Stimulated activated naive CD8-positive, alpha-beta T cell treated with anti-CD3 and anti-CD28 coated beads, Interleukin-15, amount 100 ng/mL, for 72 hours (primary cell): ENCODE measurements at places on chromosomes 1 and 21.
A peak's percentile ranks its signal among the peaks of the same experiment; 100 is the strongest.

DNA sequence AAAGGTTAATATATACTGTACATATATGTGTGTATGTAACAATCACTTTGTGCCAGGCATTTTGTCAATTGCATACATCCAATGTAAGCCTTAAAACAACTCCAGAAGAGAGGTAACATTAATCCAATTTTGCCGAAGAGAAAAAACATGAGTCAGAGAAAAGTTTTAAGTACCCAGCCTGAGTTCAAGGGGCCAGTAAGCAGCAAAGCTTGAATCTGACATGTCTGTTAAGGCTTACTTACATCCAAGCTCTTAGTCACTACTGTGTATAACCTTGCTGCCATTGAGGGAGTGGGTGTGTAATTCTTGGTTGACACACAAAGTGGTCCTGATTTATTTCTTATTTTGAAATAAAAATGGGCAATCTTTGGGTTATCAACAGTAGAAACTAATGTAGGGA, 360.4 kb upstream of the LYPLAL1 start:
- no peak for DNase-seq

- DNase-seq, result no peak
Observed at GRCh38 chr1:32898958-32899357, 2.2 kb downstream of the TMEM54 start.

GRCh38 chr1:92298213-92298572, 594 bp downstream of the GLMN start:
- DNase-seq, result no peak

GRCh38 chr1:168834225-168834872, 105.3 kb upstream of the DPT start:
- DNase-seq, result no peak

GRCh38 chr21:31554511-31555022, 104.9 kb upstream of the SOD1 start:
- peak; percentile 51 for DNase-seq

DNA sequence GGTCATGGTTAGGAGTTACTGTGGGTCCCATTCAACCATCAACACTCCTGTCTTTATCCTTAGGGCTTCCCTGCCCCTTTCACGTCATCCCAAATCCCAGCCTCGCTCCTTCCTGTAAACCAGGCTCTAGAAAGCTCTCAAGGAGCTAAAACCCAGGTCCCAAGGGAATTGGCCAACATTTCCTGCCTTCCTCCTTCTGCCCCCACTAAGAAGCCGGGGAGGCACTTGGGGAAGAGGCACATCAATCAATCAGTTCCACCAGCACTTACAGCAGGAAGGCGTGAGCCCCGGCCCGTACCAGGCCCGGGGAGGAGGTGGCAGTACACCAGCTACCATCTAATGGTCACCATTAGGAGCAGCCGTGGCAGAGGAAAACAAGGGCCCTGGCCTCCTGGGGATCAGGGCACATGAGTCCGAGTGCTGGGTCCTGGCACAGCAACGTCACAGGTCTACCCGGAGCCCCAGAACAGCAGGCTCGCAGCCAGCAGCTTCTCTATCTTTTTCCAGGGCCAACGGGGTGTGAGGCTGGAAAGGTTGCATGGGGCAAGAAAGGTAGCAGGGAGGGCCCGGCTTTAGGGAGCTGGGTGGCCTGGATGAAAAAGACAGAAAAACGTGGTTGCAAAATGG, 108.6 kb downstream of the CASZ1 start:
- no peak for DNase-seq

DNA sequence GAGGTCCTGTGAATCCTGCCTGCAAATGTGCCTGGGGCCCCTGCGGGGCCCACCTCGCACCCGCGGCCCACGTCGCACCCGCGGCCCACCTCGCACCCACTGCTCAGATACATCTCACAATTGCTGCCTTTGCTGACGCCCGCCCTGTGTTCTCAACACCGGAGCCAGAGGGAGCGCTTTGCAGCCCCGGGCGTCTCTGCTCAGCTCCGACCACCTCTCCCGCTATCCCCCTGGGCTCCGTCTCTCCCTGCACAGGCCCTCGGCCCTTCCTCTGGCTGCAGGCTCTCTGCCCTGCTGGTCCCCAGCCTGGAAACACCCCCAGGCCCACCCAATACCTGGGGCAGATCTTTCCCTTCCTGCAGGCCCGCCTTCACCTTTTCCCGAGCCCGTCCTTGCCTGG, 44.8 kb downstream of the TP73 start:
- no peak for DNase-seq
